ENCODE measurements at places on chromosomes 2 and 18.
A peak's percentile ranks its signal among the peaks of the same experiment; 100 is the strongest.

DNA sequence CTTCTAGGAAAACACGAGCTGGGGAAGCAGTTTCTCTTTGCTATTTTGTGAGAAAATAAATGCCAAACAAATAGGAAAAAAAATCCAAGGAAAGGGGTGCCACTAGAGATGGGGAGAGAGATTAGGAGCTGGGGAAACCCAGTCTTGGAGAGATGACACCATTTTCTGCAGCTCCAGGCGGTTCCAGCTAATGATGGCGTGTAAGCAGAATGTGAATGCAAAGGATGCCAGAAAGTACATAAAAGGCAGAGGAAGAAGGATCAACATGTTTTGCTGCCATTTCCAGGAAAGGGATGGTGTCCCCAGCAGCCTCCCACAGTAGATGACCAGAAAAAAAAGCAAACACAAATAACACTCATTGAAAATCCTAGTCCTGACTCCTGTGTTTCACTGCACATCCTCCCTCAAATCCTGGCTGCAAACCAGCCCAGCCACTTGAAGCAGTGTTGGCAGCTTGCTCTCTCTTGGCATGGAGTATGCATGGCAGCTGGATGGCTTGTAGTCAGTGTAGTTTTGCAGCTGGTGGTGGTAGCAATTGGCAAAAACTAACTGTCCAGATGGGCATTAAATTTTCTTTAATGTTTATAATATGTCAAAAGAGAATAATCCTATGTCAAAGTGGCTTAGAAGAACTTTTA is 93.6 kb downstream of the FTCDNL1 start:
- peak; percentile 61 for DNase-seq

DNA sequence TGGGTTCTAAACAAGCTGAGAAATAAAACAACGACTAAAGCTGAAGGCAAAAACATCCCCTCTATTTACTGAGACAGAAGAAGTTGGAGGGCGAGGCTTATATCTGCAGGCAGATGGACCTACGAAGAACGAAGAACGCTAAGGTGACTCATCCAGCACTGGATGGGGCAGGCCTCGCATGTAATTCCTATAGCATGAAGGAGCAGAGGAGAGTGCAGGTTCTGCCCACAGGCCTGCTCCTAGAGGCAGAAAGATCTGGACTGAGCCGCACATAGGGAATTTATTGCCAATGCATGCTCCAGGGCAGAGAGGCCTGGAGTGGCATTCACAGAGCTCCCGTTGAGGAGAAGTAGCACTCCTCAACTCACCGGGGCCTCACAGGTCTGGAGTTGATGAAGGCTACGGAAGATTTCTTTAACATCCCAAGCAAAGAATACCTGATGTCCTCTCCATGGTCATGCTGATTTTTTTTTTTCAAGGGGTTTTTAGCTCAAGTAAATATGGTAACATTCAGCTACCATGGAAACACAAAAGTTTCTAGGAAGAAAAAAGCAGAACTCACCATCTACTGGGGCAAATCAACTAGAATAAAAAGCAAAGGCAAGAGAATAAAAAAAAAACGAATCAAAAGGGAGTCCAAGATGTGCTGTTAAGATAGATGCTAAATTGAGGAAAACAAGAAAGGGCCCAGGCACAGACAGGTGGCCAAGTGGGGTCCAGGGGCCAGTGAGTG is 10.4 kb upstream of the METTL21A start:
- DNase-seq, result peak; percentile 49

GRCh38 chr18:78891185-78891762 is 88.3 kb upstream of the SALL3 start:
- no peak for DNase-seq

DNA sequence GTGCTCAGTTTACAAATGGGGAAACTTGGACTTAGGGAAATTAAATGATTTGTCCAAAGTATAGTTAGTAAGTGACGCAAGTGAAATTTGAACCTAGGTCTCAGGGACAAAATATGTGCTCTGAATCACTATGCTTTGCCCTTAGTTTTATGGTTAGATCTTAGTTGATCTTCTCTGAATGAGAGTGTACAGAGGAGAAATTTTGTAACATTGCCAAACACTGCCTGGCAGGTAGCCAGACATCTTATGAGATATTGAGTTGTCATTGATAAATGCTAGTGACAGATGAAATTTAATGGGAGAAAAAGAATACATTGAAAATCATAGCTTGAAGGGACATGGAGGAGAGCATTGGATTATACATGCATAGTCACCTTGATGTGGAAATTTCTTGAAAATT is 91.4 kb downstream of the GALNT1 start:
- DNase-seq, result no peak

- no peak for DNase-seq
Measured at GRCh38 chr2:233399306-233400225, 45.3 kb downstream of the DGKD start.

- DNase-seq, result no peak
Measured at GRCh38 chr2:515441-516127, 161.6 kb downstream of the TMEM18 start.

GRCh38 chr2:144659731-144660275 is 139.9 kb upstream of the ZEB2 start:
- peak; percentile 99 for DNase-seq

DNA sequence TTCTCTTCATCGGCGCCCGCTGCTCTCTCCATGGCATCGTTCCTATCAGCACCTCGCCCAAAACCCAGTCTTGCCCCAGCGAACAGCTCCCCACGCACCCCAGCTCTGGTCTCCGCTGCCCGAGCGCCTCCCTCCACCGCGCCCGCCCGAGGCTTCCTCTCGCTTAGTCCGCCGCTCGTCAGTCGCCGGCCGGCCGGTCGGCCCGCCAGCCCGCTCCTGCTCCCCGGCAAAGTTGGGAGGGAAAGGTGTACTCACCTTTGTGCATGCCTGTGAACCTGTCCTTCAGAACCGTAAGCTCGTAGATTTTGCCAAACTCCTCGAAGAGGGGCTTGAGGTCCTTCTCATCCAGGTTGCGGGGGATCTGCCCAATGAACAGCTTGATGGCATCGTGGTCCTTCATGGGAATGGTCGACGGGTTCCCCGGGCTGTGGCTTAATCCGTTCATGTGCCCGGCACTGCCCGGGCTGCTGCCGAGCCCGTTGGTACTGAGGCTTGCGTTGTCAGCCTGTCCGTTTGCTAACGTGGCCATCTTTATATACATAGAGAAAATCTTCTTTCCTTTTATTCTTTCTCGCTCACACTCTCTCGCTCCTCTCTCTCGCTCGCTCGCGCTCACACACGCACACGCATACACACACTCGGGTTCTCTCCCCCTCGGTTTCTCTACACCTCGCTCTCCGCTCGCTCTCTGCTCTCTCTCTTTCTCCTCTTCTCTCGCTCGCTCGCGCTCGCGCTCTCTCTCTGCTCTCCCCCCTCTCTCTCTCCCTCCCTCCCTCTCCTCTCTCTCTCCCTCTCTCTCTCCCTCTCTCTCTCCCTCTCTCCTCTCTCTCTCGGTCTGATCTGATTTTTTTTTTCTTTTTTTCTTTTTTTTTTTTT is at the start of gene CELF4:
Gene CELF4 (minus strand): TSS at position 698 of the 876 bp plus-strand sequence.
- DNase-seq, result no peak

GRCh38 chr2:46229134-46230063 is 67.8 kb upstream of the EPAS1 start:
- peak; percentile 60 for DNase-seq

DNA sequence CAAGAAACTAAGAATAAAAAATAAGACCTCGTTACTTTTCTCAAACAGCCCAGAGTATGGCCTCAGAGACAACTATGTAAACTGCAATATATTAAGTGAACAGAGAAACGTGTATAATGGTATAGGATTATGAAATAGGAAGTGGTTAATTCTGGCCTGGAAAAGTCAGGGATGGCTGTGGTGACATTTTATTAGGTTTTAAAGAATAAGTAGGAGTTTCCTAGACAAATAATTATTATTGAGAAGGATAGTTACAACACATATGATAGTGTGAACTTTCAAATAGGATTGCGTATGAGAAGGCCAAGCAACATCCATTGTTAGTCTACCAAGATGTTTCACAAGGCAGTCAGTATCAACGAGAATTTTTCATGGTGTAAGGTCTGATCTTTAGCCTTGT is 244.1 kb downstream of the LPIN1 start:
- no peak for DNase-seq

DNA sequence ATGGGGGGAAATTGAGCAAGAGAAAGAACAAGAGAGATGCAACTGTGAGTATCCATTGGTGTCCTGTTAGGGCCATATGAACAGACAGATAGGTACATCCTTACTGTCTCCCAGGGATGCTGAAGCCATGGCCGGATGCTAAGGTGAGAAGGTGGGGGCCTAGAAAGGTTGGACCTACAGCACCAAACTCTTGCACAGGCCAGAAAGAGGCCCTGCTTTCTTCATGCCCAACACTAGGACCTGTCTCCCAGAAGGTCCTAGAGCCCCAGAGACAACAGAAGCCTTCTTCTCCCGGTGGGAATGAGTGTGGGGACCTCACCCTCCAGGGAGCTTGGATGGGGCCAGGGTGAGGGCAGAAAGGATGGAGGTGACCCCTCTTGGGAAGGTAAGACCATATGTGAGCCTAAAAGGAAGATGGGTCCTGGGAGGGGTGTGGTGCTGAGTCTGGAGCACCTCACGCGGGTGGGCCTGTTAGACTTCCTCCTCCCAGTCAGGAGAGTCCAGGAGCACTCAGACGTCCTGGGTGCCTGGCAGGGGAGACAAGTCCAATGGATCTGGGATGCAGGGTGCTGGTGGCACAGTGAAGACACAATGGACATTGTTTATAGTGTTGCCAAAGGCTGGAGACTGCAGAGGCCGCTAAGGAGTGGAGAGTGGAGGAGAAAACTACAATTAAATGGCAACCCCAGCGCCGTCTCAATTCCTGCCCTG is 265.3 kb downstream of the CYP26B1 start:
- no peak for DNase-seq

DNA sequence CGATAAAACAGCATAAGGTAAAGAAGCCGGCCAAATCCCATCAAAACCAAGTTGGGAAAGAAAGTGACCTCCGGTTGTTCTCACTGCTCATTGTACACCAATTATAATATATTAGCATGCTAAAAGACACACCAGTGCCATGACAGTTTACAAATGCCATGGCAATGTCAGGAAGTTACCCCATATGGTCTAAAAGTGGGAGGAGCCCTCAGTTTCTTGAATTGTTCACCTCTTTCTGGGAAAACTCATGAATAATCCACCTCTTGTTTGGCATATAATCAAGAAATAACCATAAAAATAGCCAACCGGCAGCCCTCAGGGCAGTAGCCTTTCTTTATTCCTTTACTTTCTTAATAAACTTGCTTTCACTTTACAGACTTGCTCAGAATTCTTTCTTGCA is 544.9 kb upstream of the SETBP1 start:
- no peak for DNase-seq

DNA sequence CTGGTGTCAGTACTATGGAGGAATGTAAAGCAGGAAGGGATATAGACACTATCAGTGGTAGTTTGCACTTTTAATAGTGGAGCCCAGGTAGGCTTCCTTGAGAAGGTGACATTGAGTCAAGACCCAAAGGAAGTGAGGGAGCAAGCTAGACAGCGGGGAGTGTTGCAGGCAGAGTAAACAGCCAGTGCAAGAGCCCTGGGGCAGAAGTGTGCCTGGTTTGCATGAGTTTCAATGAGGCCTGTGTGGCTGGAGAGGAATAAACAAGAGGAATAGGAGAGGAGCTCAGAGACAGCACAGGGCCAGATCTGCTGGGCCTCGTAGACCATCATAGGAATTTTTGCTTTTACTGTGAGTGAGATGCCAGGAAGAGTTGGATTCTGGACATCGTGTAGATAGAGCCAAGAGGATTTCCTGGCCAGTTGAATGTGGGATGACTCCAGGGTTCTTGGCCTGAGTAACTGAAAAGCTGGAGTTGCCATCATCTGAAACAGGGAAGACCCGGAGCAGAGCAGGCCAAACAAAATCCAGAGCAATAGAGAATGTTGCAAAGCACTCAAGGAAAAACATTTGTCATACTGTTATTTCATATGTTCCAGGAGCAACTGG is 102.5 kb downstream of the SP3 start:
- DNase-seq, result no peak

- DNase-seq, result no peak
Measured at GRCh38 chr2:241199897-241200821, 11.7 kb downstream of the ANO7 start.

- DNase-seq, result no peak
Measured at GRCh38 chr2:42156721-42157120, 12.4 kb upstream of the EML4 start.

DNA sequence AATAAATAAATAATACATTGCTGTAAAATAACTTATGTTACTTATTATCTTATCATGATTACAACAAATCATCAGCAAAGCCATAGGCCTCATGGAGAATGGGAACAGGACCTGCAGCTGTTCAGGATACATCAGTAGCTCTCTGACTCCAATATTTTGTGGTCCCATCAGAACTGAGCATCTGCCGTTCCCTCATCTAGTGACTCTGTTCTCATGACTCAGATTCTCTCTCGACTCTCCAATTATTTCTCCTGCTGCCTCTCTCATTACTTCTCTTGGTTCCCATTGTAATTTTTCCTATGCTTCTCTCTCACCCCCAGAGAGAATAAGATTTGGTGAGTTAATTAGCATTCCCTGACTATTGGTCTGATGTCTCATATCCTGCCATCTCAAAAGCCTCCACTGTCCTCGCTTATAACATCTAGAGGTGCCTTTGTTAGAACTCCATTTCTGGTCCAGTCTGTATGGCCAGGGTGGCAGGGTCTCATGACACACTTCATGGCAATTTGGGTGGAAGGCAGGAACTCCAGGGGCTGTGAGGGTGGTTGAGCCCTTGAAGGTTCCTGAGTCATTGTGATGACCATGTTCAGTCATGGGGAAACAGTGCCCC is 78.0 kb upstream of the TANC1 start:
- peak; percentile 44 for DNase-seq

DNA sequence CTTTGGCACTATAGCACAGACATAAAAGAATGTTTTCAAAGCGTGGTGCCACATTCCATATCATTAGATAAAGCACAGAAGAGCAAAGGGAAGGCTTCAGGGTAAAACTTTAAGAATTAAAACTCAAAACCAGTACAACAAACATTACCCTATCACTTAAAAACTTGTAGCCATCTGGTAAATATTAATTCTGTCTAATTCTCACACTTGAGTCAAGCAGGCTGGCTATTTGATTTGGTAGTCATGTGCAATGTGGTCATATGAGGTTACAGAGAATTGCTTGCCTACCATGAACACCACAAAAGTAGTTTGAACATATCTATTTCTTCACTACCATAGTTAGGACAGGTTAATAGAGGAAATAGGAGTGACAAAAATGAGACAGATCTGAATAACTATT is 244.9 kb downstream of the IRS1 start:
- DNase-seq, result peak; percentile 9

DNA sequence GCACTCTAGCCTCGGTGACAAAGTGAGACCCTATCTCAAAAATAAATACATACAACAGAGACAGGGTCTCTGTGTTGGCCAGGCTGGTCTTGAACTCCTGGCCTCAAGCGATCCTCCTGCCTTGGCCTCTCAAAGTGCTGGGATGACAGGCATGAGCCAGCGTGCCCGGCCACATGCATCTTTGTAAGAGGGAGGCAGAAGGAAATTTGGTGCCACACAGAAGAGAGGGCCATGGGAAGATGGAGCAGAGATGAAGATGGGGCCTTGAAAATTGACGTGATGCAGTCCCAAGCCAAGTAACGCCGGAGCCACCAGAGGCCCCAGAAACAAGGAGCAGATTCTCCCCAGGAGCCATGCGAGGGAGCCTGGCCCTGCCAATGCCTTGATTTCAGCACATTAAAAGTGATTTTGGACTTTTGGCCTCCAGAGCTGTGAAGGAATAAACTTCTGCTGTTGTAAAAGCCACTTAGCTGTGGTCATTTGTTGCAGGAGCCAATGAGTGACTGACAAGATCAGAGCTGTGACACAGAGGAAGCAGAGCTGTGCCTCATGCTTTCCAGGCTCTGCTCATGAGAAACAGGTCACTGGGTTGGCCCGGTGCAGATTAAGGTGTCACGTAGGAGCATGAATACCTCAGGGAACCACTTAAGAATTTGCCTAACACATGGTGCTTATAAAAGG is 2.7 kb upstream of the SLC66A2 start:
- no peak for DNase-seq

- peak; percentile 77 for DNase-seq
Measured at GRCh38 chr2:225889452-225889851, 489.9 kb downstream of the NYAP2 start.
